Aorta (tissue), 5 donors: ENCODE measurements at places on chromosomes 3 and 15. TPM values are rescaled to one million over a fixed set of nuclear protein-coding genes. Genes with fewer than 3 reads are reported as not detected.

Gene B2M
- total RNA-seq = 2,403 TPM

Gene OR5K3
- not detected for total RNA-seq

Gene GPR171
- 1.2 TPM for total RNA-seq

Gene CAMK2N2
- 0.26 TPM for total RNA-seq

Gene RLBP1
- total RNA-seq = not detected

Gene CPA3
- 5.6 TPM for total RNA-seq

Gene CKMT1A
- not detected for total RNA-seq

Gene GTF2A2
- total RNA-seq = 63.5 TPM

DNA sequence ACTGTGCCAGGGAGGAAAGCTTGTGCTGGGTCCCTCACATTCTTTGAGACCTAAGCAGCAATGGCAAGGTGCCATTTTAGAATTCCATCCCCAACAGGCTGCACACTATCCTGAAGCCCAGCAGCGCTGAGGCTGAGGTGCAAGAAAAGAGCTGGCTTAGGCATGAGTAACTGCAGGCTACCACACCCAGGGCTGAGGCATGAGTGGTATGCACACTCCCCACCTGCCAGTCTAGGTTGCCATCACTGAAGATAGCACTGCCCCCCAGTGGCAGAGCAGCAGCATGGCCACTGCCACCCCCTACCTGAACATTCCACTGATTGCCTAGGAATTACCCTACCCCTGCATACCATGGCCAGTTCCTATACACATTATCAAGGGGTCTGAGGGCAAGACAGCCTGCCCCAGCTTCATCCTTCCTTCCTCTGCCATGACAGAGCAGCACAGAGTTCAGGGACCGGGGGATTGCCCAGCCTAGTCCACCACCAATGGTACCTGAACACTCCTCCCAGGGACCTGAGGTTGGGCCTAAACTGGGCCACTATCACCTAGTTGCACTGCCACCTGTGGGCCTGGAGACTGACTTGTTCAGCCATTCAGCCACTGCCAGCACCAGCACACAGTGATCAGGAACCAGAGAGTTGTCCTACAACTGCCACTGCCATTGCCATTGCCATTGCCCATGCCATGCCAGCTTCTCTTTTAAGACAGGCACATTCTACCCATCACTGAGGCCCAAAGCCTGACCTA is 129.8 kb downstream of the SATB1 start:
- no peak for DNase-seq

DNA sequence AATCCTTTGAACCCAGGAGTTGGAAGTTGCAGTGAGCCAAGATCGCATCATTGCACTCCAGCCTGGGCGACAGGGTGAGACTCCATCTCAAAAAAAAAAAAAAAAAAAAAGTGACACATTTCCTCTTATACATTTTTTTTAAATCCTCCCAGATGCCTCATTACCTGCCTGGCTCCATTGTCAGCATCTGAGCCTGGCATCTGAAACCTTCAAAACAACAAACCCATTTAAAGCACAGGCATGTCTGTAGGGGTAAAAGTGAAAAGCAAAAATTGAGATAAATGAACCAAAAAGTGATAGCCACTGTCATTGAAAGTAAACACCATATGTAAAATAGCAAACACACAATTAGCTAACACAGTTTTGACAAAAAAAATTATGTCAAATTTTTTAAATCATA is 38.6 kb downstream of the OSBPL10 start:
- DNase-seq = no peak

GRCh38 chr3:182710557-182711157 is 82.6 kb upstream of the ATP11B start:
- DNase-seq = no peak

DNA sequence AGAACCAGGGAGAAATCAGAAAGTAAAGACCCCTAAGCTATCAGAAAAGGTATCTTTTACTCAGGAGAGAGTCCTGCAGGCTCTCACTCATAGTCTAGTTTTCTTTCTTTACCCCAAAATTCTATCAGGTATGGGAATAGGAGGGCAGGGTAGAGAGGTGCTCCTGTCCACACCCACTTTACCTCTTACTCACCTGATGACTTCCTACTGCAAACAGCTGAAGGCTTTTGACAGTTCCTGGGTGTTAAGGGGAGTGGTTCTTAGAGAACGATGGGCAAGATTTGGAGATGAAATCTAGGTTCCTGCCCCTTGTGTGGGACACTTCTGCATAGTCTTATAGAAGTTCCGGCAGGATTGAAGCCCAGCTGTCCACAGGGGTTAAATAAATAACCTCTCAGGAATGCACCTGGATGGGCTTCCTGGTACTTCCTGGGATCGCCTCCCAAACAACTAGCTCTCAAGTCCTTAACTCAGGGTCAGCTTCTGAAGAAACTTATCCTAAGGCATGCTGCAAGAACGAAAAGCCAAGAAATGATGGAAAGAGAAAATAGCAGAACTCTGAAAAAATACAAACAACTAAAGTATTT is 10.8 kb upstream of the TNFAIP8L3 start:
- no peak for DNase-seq

DNA sequence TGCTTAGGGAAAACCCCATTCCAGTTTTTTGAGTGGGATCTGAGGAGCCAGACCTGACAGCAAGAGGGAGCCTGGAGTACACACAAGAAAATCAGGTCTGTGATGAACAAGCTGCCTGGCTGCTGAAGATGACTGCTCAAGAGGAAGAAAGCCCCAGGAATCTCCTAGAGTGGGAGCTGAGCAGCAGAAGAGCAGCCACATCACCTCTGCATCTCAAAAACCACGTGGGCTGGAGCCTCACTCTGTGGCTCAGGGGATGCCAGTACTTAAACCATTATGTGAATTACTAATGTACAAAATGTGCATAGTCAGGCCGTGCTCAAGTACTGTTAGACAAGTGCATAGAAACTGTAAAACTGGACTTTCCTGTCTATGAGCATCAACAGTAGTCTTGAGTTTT is 52.4 kb downstream of the SLC9A9 start:
- DNase-seq = no peak

GRCh38 chr15:68683551-68683950 is 104.8 kb downstream of the CORO2B start:
- DNase-seq = no peak

- DNase-seq = no peak
These were observed 45.5 kb upstream of the ZNF280D start for GRCh38 chr15:56778761-56779160.

- no peak for DNase-seq
These were observed 267.6 kb downstream of the CNTN3 start for GRCh38 chr3:74346896-74347295.

DNA sequence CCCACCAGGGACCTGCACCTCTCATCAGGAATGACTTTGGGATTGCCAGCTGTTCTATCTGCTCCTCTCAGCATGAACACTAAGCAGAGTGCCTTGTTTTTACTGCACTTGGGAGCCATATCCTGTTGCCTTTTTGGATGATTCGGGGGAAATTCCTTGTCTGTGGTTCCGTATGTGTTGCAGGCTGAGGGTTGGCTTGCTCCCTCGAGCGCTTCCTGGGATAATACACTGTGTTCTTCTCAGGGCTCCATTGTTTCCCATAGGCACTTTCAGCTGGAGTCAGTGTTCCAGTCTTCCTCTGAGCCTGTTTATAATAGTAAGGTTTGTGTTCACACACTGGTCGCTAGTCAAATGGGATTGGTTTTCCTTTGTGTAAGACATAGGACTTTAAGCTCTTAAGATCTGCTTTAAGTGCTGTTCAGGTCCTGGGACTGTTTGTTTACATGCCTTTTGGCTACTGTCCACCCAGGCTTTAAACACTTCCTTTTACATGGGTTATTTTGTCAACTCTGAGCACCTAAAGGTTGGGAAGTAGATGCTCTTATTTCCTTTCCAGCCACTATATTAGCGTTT is 23.4 kb downstream of the BOC start:
- no peak for DNase-seq

- DNase-seq = no peak
These were observed 121.3 kb upstream of the ADAMTS9 start for GRCh38 chr3:64809086-64809485.

- DNase-seq = no peak
These were observed 141.4 kb downstream of the TGFBR2 start for GRCh38 chr3:30747771-30748281.

GRCh38 chr15:56739964-56740640 is 6.8 kb upstream of the ZNF280D start:
- no peak for DNase-seq

DNA sequence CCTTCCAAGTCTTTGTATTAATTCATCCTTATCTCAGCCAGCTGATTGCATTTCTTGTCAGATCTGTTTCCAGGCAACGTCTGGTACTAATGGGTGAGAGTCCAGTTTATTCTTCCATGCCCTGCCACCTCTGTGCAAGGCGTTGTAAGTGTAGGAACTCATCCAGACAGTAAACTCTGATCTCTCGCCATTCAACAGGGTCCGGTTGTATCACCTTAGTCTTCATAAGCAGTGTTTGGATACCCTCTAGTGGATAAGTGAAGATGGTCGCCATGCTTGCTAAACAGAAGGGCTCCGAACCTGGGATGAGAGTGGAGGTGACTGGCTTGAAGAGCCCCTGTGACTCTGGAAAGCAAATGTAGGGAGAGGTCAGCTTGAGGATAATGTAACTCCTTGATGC is 51.6 kb upstream of the CMTM7 start:
- no peak for DNase-seq

- DNase-seq = no peak
These were observed 184.5 kb downstream of the FNDC3B start for GRCh38 chr3:172223870-172224269.

DNA sequence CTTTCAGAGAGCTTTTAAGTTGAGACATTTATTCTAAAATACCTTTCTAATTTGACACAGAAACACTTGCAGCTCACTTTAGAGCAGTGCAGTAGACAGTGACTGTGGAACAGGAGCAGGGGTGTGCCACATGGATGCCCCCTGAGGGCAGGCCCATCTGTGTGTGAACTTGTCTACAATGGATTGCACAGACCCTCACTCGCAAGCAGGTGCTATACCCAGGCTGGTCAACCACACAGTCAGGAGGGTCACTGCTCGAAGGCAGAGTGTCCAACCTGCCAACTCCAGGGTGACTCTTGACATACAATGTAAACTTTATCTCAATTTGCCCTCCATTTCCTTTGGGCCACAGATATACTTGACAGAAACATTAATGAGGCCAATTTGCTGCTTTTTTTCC is 437.2 kb downstream of the EPHB1 start:
- no peak for DNase-seq

DNA sequence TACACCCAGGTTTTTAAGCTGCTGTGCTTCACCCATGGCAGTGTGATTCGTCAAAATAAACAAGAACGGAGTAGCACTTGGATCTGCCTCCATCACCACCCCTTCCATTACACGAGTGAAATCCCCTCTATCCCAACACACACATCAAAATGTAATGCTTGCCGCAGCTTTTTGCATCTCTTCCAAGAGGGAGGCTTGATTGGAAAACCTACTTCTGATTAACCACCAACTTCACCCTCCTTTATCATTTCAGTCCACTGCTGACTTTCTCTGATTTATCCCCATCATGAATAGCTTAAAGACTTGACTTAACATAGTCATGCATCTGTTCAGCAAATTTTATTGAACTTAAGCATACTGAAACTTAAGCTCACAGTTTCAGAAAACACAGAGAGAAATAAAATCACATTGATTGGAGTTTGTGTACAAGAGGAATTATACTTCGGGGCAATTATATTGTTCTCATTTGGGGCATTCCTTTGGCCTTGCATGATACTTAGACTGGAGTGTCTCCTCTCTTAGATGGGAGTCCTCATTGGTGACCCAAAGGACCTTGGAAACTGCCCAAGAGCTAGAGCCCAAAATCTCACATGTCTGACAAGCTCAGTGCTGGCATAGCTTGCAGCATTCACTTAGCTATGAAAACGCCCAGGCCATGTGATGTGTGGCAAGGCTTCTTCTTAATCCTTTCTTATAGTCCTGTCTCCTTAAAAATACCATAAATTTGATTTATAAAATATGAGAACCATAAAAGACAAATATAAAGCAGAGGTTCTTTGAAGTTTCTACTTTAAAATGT is 124.3 kb upstream of the UMPS start:
- no peak for DNase-seq

DNA sequence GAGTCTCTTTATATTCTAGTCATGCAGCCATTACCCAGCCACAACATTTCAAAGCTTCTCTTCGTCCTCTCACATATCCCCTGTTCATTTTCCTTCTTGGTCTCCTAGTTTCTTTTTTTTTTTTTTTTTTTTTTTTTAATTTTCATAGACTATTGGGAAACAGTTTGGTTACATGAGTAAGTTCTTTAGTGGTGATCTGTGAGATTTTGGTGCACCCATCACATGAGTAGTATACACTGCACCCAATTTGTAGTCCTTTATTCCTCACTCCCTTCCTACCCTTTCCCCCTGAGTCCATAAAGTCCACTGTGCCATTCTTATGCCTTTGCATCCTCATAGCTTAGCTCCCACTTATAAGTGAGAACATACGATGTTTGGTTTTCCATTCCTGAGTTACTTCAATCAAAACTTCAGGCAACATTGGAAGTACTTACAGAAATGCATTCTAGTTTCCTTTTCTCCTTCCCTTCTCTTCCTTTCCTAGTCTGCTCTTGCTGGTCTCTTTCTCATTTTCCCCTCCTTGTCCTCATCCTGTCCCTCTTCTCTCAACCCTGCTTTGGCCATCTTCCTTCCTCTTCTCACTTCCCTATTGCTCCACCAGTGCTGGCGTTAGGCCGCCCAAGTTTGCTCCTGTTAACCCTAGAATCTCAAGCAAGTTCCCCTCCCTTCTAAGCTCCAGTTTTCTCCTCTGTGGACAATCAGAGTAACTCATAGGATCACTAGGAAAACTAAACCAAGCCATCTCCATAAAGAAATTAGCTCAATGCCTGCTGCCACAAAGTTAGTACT is 4.8 kb downstream of the ATP8B4 start:
- no peak for DNase-seq

- no peak for DNase-seq
These were observed 64.9 kb downstream of the COL8A1 start for GRCh38 chr3:99702953-99703943.

GRCh38 chr3:127745656-127746399 is 73.1 kb downstream of the ABTB1 start:
- DNase-seq = no peak

DNA sequence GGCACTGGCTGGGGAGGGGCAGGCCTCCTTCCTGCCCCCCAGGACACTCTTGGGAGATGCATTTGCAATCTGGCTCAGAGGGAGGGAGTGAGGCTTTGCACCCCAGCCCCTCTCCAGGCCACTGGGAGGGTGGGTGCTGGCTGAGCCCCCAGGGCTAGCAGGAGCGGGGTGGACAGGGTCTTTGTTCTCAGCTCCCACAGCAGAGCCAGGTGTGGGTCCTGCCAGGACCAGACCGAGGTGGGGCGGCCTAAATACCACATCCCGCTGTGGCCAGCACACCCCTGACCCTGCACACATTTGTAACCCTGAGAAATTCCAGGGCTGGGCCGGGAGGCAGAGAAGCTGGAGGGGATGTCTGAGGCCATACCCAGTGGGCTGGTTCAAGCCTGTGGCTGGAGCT is 41.0 kb downstream of the STARD5 start:
- no peak for DNase-seq

- DNase-seq = no peak
These were observed 136.3 kb downstream of the IMPG2 start for GRCh38 chr3:101184111-101184510.

GRCh38 chr15:31472636-31473384 is 146.2 kb downstream of the KLF13 start:
- no peak for DNase-seq
